ENCODE measurements at places on chromosomes 3 and 15.

- H3K4me3 ChIP-seq = no peak overlapping the region
- peaks cover 2% of the 10 kb centered on the region for H3K27me3 ChIP-seq
- H3K27ac ChIP-seq = no peak overlapping the region
- peaks cover 18% of the 10 kb centered on the region for H3K4me1 ChIP-seq
- no peaks in the 10 kb centered on the region for H3K36me3 ChIP-seq
Measured at GRCh38 chr3:64903006-64903405, 215.2 kb upstream of the ADAMTS9 start.

DNA sequence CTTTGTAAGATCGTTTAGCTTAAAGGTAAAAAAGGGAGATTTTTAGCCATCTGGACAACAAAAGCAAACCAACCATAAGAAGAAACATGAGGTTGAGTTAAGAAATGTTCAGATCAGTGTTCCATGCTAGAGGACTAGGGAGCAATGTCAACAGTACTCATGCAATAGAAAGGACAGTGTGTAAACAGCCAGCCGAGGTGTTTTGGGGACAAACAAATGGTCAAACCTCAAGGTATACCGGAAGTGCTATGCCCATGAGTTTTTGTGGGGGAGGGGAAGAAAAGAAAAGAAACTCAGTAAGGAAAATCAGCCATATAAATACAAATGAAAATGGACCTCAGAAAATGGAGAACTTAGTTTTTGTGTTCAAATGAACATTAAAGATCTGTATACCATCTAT, 289.5 kb upstream of the GRM7 start:
- no peak for DNase-seq
- no peak overlapping the region for H3K4me3 ChIP-seq
- no peaks in the 10 kb centered on the region for H3K4me1 ChIP-seq

- no peak for DNase-seq
- peak overlapping the region; percentile 9 for H3K27ac ChIP-seq
- H3K36me3 ChIP-seq = peaks cover 19% of the 10 kb centered on the region
- H3K4me1 ChIP-seq = peaks cover 21% of the 10 kb centered on the region
Measured at GRCh38 chr3:9110802-9111201, 138.6 kb downstream of the SRGAP3 start.

DNA sequence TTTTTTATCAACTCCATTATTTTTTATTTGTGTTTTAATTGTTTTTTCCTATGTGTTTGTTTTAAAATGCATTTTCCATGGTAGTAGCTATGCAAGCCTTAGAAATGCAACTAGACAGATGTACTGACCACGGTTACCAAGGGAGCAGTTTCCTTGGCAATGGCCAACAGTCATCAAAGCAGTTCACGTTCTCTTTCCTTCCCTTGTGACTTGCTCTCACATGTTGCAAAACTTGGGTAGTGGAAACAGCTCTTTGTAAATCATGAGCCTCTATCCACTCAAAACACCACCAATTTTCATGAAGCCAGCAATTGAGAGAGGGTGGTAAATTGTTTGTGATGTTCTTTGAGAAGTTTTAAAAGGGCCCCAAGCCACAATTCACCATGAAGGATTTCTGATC, 499.4 kb upstream of the MDFIC2 start:
- H3K4me3 ChIP-seq = no peak overlapping the region
- DNase-seq = no peak
- H3K27me3 ChIP-seq = no peaks in the 10 kb centered on the region

GRCh38 chr3:128992926-128993460, 883 bp downstream of the CFAP92 start:
- no peak overlapping the region for H3K27ac ChIP-seq
- H3K27me3 ChIP-seq = peaks cover 8% of the 10 kb centered on the region
- no peak for DNase-seq
- peaks cover 5% of the 10 kb centered on the region for H3K4me1 ChIP-seq
- H3K4me3 ChIP-seq = peak overlapping the region; percentile 83

- H3K27me3 ChIP-seq = peaks cover 16% of the 10 kb centered on the region
- peak overlapping the region; percentile 88 for H3K27ac ChIP-seq
- H3K36me3 ChIP-seq = peaks cover 3% of the 10 kb centered on the region
- peak; percentile 36 for DNase-seq
Measured at GRCh38 chr3:127629467-127630403, 750 bp downstream of the PODXL2 start.

GRCh38 chr15:63405159-63405558, 23.5 kb upstream of the CA12 start:
- H3K36me3 ChIP-seq = no peaks in the 10 kb centered on the region
- H3K27ac ChIP-seq = no peak overlapping the region
- no peak for DNase-seq
- H3K4me3 ChIP-seq = no peak overlapping the region
- no peaks in the 10 kb centered on the region for H3K27me3 ChIP-seq
- peaks cover 19% of the 10 kb centered on the region for H3K4me1 ChIP-seq

- peaks cover 6% of the 10 kb centered on the region for H3K27me3 ChIP-seq
- no peak overlapping the region for H3K27ac ChIP-seq
- no peak for DNase-seq
- H3K36me3 ChIP-seq = peaks cover 6% of the 10 kb centered on the region
- H3K4me3 ChIP-seq = no peak overlapping the region
- H3K4me1 ChIP-seq = peaks cover 16% of the 10 kb centered on the region
Measured at GRCh38 chr3:183513046-183513706, 42.3 kb downstream of the KLHL6 start.

DNA sequence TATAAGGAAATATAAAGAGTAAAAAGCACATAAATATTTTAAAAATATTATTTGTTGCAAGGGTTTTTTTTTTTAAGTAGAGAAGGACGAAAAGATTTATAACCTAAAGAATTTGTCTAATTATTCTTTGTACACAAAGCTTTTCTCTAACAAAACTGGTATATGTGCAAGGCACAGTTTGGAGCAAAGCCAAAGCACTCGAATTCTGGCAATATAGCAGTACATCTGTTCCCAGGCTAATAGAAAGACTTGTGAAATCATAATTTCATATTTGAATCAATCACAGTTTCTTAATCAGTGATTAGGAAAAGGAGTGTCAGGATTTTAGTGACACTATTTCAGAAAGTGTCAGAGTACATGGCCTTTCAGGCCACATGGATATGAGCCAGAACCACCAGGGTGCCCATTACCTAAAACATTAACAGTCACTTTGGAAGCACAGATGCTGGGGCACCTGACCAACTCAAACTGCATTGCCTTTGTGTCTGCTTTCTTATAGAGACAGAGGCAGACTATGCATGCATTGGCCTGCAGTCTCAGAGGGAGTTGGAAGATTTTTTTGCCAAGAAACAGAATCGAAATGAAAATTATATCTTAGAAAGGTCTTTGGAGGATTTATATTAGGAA, 651.8 kb upstream of the SGO1 start:
- H3K27ac ChIP-seq = no peak overlapping the region
- no peaks in the 10 kb centered on the region for H3K27me3 ChIP-seq
- no peaks in the 10 kb centered on the region for H3K4me1 ChIP-seq

DNA sequence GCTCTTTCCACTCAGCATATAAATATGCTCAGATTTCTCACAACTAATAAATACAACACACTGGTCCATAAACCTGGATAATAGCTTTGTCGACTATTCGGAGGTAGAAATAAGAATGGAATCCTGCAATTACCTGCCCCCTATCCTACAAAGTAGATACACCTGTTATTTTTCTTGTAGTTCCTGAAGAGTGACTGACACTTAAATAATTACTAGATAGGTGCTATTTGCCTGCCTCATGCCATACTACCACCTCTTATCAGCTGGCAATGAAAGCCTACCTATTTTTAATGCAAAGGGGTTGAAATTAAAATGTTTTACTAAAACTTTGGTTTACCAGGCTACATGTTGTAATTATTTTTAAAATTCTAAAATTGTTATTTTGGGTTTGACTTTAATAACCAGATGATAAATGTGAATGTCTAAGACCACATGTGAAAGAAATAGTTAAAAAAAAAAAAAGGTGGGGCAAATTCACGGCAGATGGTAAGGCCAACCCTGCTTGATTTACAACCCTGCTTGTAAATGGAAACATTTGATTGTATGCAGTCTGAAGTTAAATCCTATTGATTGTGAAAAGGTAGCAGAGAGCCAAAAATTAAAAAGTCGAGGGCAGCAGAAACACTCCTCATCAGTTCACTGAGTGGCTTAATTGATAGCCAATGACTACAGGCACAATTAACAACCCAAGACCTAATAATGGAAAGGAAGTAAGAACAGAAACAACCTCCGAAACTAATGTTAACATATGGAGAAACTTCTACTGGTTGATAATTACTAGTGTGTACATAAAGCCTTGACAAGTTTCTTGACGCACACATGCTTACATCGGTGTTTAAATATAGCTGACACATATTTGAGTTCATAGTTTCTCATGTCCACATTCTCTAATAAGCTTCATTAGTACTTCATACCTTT, 8.9 kb downstream of the PEAK1 start:
- peaks cover 7% of the 10 kb centered on the region for H3K4me1 ChIP-seq
- no peaks in the 10 kb centered on the region for H3K27me3 ChIP-seq
- H3K36me3 ChIP-seq = peaks cover 8% of the 10 kb centered on the region
- no peak overlapping the region for H3K4me3 ChIP-seq
- no peak overlapping the region for H3K27ac ChIP-seq

GRCh38 chr3:178443634-178444033, 92.6 kb upstream of the KCNMB2 start:
- peaks cover 10% of the 10 kb centered on the region for H3K4me1 ChIP-seq
- no peak for DNase-seq
- H3K27ac ChIP-seq = no peak overlapping the region
- H3K27me3 ChIP-seq = peaks cover 1% of the 10 kb centered on the region
- no peak overlapping the region for H3K4me3 ChIP-seq

- no peak overlapping the region for H3K4me3 ChIP-seq
- peaks cover 5% of the 10 kb centered on the region for H3K36me3 ChIP-seq
- H3K27ac ChIP-seq = no peak overlapping the region
- no peak for DNase-seq
Measured at GRCh38 chr3:18098960-18099587, 326.1 kb downstream of the SATB1 start.

GRCh38 chr15:88917760-88918159, 4.6 kb upstream of the MFGE8 start:
- no peak overlapping the region for H3K27ac ChIP-seq
- no peaks in the 10 kb centered on the region for H3K36me3 ChIP-seq
- H3K4me1 ChIP-seq = peaks cover 2% of the 10 kb centered on the region
- DNase-seq = no peak
- peaks cover 2% of the 10 kb centered on the region for H3K27me3 ChIP-seq
- no peak overlapping the region for H3K4me3 ChIP-seq

DNA sequence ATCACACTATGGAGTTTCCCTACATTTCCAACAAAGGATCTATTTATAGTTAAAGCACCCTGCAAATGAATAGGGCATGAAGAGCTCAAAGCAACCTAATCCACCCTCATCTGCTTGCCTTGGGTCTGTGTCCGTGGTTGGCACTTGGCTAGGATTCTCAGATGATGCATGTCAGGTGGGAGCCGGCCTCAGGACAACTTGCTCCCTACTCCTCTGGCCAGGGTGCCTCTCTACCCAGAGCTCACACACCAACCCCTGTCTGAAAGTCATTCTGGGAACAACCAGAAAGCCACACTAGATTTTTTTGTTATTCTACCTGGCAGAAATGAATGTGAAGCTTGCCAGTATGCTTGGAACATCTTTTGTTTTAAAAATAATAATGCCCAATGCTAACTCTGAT, 13.2 kb downstream of the ARHGEF3 start:
- H3K4me1 ChIP-seq = peaks cover 4% of the 10 kb centered on the region
- H3K4me3 ChIP-seq = no peak overlapping the region
- no peak overlapping the region for H3K27ac ChIP-seq
